Activated T-cell treated with anti-CD3 and anti-CD28 coated beads for 24 hours (primary cell): ENCODE measurements at places on chromosomes 2 and 18.

DNA sequence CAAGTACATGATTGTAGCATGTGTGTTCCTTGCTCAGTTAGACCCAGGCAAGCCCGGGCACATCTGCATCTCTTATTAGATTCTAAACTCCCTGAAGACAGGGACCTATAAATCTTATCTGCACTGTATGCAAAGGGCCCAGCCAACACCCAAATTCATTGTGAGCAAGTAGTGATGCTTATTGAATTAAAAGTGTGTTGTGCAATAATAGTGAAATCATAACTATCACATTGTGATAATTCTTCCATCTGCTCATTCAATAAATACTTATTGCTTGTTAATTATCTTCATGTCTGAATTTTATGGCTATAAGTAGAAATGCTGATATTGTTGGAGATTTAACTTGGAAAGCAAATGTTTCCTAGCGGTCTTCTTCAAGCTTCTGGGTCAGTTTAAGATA, 387.5 kb downstream of the SLC4A3 start:
- DNase-seq: no peak

DNA sequence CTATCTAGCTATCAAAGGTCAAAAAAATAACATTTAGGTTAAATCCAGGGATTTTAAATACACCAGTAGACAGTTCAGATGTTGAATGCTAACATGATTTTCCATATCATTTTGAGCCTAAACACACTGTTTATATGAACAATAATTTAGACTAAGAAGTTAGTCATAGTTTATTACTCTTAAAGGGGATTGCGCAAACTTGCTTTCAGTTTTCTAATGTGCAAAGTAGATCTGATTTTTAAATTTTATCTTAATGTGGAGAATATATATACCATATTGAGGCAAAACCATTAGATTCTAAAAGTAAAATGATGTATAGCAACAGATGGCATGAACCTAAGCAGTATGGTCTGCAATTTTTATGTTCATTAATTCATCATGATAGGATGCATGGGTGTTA, 76.6 kb downstream of the CDH7 start:
- no peak for DNase-seq

DNA sequence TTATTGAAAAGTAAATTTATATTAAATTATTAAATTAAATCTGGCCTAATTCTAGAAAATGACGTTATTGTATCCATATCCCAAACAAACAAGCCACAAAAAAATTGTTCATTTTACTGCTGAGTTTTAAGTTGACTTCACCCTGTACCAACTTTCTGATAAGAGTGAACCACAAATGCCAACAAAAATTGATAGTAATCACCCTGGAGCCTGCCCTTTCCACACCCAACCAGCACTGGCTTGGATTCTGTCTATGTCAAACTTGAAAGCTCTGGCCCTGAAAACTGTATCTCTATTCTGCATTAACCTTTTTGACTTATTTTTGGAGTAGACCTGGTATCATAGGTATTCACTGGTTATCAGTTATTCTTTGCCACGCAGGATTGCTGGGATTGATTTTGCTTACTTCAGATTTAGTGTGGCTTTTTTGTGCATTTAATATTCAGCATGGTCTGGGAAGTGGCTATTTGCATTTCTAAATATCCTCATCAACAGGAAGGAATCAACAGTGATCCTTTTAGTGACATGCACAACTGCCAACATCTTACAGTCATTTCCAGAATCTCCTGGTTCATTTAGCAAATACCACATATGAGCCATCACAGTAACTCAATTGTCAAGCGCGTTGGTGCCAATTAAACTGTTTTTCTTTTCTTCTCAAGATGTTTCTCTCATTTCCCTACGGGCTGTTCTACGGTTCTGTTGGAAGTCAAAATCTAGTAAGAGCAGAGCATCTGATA, 11.4 kb upstream of the SRBD1 start:
- DNase-seq: no peak

- DNase-seq: no peak
These were observed 552.4 kb upstream of the CDH2 start for GRCh38 chr18:28729321-28729720.

- no peak for DNase-seq
These were observed 195.0 kb downstream of the GCA start for GRCh38 chr2:162538967-162539366.

GRCh38 chr2:240630771-240631547, 5.7 kb downstream of the GPR35 start:
- DNase-seq: no peak

DNA sequence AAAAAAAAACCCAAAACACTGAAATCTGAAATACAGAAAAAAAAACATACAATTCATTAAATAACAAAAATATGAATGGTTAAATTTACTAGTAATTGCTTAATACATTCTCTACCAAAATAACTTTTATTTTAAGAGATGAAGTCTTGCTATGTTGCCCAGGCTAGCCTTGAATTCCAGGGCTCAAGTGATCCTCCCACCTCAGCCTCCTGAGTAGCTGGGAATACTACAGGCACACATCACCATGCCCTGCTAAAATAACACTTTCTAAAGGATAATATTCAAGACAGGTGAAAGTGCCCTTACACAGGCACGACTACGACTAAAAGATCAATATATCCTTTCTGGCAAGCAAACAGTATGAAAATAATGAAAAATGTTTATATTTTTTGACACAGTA, 9.5 kb downstream of the USP34 start:
- DNase-seq: no peak

- no peak for DNase-seq
These were observed 65.4 kb upstream of the VRK2 start for GRCh38 chr2:57981083-57981768.

- DNase-seq: no peak
These were observed 27.6 kb upstream of the CALCRL start for GRCh38 chr2:187475499-187476248.

DNA sequence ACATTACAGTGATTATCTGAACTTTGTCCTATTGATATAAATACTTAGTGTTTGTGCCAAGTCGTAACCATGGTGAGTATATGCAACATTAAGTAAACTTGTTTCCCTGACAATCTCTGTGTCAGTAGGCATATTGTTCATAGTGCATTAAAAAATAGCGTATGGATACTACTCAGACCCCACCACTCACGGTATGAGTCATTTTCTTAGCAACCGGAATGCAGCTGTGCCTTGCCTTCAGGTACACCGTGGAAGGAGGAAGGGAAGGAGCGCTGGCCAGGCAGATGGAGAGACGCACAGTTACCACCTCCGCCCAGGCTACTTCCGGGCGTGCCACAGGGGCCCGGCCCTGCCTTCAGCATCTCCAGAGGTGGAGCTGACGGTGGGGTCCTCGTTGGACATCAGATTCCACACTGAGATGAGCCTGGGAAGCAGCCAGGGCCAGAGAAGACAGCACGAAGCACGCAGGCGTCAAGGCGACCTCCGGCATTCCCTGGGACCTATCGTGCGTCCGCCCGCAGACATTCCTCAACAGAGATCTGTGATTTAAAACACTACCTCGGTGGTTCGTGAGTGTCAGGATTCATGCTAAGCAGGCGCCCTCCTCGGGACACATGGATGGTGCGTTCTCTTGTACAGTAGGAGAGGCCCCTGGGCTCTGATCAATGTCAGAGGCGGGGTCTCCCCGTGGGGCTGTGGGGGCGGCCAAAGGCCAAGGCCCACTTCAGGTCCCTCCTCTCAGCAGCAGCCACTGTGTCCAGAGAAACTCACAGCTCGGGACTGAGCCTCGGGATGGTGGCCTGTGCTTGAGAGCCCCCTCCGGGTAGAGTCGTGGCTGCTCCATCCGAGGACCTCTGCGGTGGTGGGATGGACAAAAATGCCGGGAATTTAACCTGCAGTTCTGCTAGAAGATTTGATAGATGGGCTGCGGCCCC, 82.2 kb upstream of the HDAC4 start:
- DNase-seq: no peak

GRCh38 chr2:241157841-241158545, 7.7 kb downstream of the PPP1R7 start:
- DNase-seq: no peak

DNA sequence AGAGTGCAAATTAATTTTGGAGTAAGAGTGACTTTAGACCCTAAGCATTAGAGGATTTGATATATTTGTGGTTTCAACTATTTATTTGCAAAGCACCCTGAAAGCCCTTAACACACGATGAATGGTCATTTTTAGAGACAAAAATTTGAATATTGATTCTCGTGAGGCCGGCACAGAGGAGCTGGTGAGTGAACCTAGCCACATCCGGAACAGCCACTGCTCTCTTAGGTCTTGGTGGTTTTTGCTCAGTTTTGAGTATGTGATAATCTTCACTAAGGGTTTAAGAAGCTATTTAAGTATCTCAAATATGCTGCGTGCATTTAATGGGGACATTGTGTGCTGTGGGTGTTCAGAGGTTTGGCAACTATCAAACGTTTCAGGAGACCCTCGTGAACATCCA, 204.8 kb downstream of the TSN start:
- no peak for DNase-seq

DNA sequence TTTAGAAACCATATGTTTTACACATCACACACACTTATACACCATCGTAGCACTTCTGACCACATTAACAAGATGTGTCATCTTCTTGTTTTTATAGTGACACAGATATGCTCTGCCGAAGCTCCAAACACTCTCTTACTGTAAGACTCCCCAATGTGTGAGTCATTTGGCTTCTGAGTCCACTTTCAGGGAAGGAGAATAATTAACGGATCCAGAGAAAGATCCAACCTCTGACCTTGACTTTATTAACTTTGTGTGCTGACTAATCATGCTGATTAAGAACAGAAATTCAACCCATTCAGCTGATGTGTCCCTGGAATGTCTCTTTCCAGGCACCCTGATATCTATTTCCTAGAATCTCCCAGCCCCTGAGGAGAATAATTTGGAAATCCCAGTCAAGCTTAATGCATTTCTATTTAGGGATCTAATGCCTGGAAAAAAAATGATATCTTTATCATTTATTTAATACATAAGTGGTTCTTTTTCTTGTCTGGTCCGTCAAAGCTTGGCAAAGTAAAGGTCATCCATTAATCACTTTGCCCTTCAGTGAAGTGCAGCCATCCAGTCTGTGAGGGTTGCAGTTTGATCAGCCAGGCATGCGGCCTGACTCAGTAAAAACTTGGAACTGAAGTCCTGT, 615.8 kb upstream of the SYT4 start:
- DNase-seq: no peak

DNA sequence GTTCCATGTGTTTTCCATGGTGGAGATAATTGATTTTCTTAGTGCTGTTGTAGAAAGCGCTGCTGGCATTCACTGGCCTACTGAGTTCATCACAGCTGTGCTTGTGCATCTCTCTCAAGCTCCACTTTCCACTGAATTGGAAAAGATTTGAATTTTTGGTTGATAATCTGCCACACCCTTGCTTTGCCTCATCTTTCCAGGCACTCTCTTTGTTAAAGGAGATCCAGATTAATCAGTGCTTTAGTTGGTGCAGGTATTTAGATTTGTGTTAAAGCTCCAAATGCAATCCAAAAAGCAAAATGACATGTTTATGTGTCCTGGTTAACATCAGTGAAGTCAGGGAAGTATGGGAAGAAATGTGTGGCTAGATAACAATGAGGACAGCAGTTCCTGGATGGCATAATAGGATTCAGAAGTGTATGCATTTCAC, 2.7 kb upstream of the COL3A1 start:
- DNase-seq: no peak

DNA sequence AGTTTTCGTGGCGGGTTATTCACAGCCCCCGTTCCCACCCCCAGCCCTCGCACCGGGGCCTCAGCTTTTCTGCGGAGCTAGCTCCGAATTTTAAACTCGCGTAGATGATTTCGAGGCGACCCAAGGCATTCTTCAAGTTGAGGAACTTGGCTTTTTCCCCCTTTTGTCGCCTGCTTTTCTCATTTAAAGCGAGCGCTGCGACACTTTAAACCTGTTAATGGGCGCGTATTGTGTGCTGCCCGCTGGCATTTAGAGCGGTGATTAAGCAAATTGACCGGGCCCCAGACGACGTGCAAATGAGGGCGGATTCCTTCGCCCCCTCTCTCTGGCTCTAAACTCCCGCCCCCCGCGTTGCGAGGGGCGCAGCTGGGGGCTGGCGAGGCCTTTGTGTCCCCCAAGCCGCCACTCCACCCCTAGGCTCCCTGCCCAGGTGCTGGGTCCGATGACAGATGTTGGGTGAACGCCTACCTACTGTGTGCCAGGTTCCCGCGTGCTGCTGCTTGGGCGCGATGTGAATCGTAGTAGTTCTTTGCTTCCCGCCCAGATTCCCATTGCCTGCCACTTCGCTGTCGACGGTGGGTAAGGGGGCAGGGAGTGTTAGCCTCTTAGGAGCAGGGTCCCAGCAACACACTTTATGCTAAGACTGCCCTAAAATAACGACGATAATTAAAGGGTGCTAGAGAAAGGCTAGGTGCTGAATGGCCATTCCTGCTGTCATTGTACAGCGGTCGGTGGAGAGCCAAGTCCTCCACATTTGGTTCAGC, 1.9 kb downstream of the TCF7L1 start:
- DNase-seq: no peak

- DNase-seq: no peak
These were observed 362.8 kb upstream of the HS6ST1 start for GRCh38 chr2:128681507-128681906.

GRCh38 chr18:50722311-50722710, 97.5 kb downstream of the MRO start:
- no peak for DNase-seq

- DNase-seq: no peak
These were observed 62.7 kb upstream of the GALNT5 start for GRCh38 chr2:157194844-157195243.

- DNase-seq: no peak
These were observed 168.6 kb downstream of the ZNF407 start for GRCh38 chr18:74766251-74766650.

DNA sequence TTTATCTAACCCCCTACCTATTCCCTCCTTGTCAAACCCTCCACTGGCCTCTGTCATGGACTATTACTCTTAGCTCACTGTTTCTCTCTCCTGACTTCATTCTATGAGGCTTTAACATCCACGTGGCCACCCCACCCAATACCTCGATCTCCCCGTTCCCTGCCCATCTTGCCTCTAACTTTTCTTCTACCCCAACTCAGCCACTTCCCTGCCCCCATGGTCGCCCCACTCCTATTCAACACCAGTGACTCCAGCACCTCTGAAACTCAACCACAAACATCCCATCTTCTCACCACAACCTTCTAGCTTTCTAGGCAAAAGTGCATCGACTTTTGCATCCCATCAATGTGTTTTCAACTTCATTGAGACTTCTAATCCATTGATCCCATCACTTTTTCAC, 94.2 kb upstream of the EPAS1 start:
- no peak for DNase-seq

DNA sequence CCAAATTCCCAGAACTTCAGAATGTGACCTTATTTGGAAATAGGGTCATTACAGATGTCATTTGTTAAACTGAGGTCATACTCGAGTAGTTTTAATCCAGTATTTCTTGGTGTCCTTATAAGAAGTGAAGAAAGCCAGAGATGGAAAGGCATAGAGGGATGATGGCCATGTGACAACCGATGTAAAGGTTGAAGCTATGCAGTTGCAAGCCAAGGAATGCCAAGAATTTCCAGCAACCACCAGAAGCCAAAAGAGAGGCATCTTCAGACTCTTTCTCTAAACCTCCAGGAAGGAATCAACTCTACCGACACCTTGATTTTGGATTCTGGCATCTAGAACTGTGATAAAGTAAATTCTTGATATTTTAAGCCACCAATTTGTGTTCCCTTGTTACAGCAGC, 242.2 kb downstream of the CDH20 start:
- no peak for DNase-seq
